ENCODE measurements at places on chromosomes 16 and 17. TPM values are rescaled to one million over a fixed set of nuclear protein-coding genes. Genes with fewer than 3 reads are reported as not detected.

DNA sequence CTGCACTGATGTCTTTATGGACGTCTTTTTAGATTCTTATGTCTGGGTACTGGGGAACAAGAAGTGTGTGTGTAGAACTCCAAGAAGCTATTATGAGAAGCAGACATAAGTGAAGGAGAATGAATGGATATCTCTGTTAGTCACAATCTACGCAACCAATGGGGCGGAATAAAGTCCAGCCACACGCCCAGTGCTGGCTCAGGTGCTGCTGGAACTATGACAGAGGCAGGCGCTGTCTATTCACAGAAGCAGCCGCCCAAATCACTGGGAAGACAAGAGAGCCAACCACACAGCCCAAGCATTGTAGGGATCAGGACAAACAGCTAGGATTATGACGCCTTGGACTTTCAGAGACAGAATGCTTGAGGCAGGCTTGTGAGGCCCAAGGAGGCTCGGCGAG lies 43.9 kb upstream of the ICAM2 start:
- no peak for DNase-seq

- DNase-seq: no peak
These were observed 3.6 kb upstream of the MAP3K14 start for GRCh38 chr17:45320349-45320930.

DNA sequence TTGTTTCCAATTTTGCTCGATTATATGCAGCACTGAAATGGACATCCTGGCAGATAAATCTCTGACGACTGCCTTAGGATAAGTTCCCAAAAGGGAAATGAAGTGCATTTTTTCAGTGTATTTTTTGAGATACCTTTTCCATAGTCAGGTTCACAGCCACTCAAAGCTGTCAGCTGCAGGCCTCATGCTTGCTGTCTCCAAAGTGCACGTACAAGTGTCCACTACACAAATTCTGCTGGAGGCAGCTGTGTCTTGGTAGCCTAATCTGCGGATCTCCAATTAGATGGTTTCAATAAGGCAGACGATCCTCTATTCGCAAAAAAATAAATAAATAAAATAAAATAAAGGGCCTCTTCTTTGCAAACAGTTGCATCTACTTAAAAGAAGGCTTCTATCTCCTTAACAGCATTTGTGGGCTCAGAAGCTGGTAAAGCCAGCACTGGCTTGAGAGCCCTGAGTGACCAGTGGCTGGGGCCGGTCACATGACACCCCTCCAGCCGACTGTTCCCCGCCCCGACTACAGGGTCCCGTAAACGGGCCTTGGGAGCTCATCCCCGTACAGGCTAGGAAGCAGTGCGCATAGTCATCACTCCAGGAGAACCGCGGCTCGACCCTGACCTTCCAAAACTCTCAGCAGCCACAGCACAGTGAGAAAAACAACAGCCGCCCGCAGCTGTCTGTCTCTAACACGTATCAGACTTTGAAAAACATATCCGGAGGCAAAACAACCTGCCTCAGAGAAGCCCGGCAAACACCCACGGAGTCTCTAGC lies 18.8 kb downstream of the RPH3AL start:
- peak; percentile 88 for DNase-seq

- DNase-seq: peak; percentile 82
These were observed 13.5 kb upstream of the CIBAR2 start for GRCh38 chr16:85125570-85126393.

GRCh38 chr17:43171586-43172487 lies 823 bp downstream of the NBR1 start:
- DNase-seq: no peak

DNA sequence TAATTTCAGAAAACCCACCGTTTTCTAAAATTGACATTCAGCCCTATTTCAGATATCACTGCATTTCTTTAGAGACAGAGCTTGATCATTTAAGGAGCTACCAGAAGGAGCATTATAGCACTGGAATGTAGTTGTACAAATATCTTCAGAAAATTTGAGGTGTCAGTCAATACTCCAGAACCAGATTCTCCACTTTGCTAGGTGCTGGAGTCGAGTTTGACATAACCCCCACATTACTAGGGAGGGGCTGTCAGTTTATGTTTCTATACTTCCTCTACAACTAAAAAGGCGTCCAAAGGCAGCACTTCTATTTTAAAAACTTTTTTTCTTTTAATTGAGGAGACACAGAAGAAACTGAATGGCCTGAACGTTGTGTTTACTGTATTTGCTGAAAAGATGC lies 892 bp upstream of the KIAA0513 start:
- no peak for DNase-seq

Gene ESRP2
- 0.96 TPM for total RNA-seq

DNA sequence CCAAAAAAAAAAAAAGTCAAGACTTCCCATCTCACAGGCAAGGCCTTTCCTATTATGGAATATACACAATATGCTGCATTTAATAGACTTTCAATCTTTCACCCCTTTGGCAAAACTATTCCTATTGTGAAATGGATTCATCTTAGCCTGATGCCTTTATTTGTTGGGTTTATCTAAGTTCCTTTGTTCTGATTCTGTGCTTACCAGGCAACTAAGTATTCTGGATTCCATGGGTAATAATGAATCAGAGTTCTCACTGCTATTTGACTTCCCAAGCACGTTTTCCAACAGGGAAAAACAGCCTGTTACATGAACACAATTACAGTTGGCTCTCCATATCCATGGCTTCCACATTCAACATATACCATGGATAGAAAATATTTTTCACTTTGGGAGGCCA lies 135.5 kb downstream of the MYO1D start:
- DNase-seq: no peak

Gene CMTM4
- 18.7 TPM for total RNA-seq

Gene PERCC1
- 0.32 TPM for total RNA-seq

Gene RAPGEFL1
- 4.8 TPM for total RNA-seq

DNA sequence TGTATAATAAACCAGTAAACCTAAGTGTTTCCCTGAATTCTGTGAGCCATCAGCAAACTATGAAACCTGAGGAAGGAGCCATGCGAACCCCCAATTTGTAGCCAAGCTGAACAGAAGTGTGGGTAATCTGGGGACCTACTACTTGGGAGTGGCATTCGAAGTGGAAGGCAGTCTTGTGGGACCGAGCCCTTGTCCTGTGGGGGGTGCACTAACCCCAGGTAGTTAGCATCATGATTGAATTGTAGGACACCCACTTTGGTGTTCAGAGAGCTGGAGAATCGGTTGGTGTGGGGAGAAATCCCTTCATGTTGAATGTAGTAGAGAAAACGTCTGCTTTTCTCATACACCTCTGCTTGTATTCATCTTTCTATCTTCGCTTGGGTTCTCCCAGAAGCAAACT lies 79.7 kb upstream of the CPHXL start:
- no peak for DNase-seq

Gene KRTAP3-2
- total RNA-seq: not detected

DNA sequence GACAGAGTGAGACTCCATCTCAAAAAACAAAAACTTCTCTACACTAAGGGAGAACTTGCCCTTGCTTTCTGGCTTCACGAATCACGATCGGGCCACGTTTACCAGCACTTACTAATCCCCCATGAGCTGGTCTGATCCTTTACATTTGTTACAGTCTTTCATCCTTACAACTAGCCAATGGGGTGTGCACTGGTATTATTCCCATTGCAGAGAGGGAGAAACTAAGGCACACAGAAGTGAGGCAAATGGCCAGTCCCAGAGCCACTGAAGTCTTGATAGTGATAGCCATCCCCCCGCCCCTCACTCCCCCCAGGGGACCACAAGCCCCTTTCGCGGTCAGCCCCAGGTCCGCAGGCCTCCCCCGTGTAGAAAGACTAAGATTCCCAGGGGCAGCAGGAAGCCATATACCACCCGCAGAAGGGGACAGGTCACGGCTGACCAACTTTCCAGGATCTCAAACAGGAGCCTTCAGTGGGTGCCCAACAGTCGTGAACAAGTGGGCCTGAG lies 868 bp downstream of the NATD1 start:
- no peak for DNase-seq

Gene PTX4
- not detected for total RNA-seq

DNA sequence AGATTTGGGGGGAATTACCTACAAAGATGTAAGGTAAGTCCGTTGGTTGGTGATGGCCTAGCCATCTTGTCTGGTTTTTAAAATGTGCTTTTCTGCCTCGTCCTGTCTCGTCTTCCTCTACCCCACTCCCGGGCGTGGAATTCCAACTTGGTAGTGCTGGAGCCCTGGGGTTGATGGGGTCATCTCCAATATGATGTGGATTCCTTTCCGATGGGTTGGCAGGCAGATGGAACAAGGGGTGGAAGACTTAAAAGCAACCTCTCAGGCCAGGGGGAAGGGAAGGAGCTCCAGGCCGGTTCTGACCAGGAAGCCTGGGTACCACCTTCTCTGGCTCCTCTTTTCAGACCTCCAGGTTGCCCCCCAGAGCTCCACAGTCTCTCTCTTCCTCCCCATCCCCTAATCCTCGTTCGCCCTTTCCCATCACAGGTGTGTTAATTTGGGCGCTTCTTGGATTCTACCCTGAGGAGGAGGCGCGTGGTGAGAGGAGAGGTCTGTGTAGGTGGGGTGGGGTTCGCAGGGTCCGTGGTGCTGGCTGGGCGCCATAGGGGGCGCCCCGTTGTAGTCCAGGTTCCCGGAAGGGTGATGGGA lies 5.1 kb upstream of the HOXB2 start:
- no peak for DNase-seq

Gene TPSAB1
- 7.8 TPM for total RNA-seq

- no peak for DNase-seq
These were observed 68.2 kb upstream of the XYLT1 start for GRCh38 chr16:17538927-17539326.

DNA sequence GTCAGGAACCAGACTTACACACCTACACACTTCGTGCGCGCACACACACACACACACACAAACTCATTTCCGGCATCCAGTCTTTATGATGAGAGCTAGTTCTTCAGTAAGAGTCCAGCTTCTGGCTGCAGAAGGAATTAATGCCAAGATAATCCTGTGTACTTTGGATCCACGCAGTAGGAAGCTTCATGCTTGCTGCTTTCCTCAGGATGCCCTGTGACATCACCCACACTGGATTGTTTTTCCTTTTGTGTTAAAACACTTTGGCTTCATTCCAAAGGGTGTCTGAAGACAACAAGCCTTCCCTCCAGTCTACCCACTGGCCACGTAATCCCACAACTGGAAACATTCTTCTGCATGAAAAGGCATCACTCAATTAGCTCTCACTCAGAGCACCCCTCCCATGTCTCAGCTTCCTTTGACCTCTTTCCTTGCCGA lies 35.4 kb downstream of the KCNJ16 start:
- peak; percentile 44 for DNase-seq

Gene NOG
- total RNA-seq: 0.12 TPM

Gene MPV17L
- 4.4 TPM for total RNA-seq

Gene RHBDF2
- total RNA-seq: 14.1 TPM

GRCh38 chr17:58873926-58874325 lies 118.3 kb downstream of the PPM1E start:
- no peak for DNase-seq

- peak; percentile 69 for DNase-seq
These were observed 10.7 kb downstream of the HPR start for GRCh38 chr16:72073560-72074230.

DNA sequence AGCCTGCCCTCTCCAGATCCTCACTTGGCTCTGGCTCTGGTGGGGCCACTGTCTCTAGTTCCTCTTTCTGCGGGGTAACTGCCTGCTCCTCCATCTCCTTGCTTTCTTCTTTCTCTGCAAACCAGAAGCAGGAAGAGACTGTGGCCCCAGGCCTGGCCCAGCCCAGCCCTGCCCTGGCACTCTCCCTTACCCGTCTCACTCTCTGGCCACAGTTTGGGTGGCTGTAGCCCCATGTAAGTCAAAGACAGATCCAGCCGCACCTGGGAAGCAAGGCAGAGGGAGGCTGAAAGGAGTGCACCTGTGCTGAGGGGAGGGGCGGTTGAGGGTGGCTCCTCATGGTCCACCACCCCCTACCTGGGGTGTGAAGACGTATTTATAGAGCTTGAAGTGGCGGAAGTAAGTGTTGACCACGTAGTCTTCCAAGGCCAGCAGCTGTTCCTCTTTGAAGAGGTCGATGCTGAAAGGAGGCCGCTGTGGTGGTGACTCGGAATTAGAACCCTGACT lies 2.8 kb downstream of the CFAP119 start:
- DNase-seq: no peak

GRCh38 chr17:35889818-35890773 lies 9.9 kb upstream of the CCL5 start:
- DNase-seq: no peak

- DNase-seq: no peak
These were observed 130.6 kb downstream of the MGAT5B start for GRCh38 chr17:76998839-76999238.

Gene ZACN
- not detected for total RNA-seq

GRCh38 chr17:47905221-47905733 lies 9.2 kb downstream of the SP2 start:
- peak; percentile 89 for DNase-seq

DNA sequence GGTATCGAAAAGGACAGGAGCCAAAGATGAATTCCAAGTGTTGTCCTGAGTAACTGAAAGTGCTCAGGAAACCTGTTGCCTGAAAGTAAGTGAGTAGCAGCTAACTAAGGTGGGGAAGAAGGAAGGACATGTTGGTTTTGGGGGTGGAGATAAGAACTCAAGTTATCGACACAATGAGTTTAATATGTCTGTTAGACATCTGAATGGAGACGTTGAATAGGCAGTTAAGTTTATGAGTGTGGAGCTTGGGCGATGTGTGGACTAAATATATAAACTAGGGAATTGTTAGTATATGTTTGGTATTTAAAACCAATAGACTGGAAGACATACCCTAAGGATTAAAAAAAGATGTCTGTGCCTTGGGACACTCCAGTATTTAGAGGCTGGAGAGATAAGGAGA lies 82.7 kb upstream of the ASIC2 start:
- DNase-seq: no peak

DNA sequence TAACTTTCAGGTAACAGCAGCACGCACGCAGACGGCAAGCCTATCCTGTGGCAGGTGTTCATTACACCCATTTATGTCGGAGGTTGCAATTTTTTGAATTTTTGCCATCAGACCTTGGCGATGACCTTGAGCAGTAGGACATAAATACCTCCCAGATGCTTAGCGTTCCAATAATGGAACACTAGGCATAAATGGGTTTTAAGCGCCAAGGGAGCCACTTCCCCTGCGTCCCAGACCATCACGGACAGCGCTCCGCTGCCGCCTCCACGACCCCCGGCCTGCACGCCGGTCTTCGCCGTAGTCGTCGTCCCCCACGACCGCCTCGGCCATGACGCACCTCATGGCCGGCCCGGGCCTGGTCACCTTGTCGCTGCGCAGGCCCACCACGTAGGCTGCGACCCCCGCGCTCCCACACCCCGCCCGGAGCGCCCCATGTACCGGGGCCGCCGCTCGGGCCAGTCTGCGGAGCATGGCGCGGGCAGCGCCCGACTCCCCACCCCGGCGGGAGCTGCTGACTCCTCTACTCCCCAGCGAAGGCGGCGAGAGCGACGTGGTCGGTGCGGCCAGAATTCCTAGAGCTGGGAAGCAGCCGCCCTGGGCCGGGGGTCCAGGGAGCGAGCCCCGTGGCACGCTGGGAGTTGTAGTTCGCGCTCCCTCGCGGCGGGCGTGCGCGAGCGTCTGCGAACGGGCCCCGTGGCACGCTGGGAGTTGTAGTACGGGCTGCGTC lies 22.7 kb downstream of the TMEM235 start:
- peak; percentile 89 for DNase-seq

Data from heart left ventricle (tissue), 16 donors.